ENCODE measurements at places on chromosomes 2 and 18.

- DNase-seq = no peak
Measured at GRCh38 chr18:79367989-79368388, 27.7 kb upstream of the NFATC1 start.

DNA sequence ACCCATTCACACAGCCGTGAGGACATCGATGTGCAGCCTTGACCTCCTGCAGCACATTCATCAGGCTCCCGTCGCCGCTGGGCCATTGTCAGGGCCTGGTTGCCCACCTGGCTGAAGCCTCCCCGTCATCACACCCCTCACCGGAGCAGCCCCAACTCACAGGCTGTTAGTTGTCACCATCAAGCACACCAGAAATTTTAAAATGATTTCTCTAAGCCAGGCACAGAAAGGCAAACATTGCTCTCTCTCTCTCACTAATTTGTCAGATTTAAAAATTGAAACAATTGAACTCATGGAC lies 167.1 kb downstream of the RTP5 start:
- no peak for DNase-seq

GRCh38 chr2:216909541-216910210 lies 49.8 kb upstream of the TNP1 start:
- DNase-seq = no peak

- DNase-seq = no peak
Measured at GRCh38 chr2:176997792-176998169, 214.8 kb upstream of the HNRNPA3 start.

GRCh38 chr2:46142546-46143428 lies 154.4 kb upstream of the EPAS1 start:
- DNase-seq = no peak

DNA sequence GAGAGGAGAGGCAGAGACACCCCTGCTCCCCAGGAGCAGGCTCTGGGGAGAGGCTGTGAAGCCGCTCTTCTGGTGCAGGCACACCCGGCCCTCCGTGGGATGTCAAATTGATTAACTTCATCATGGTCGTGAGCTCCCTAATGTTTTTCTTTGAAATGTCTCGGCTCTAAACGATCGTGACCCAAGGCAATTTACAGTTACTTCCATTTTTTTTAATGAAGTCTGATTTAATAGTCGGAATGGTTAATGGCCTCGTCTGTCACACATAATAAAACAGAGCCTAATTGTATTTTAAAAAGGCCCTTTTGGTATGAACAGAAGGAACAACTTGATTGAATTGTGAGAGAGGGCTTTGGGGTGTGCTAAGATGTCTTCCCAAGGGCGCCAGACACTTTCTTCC lies 130.2 kb downstream of the SMAD2 start:
- DNase-seq = no peak

- DNase-seq = no peak
Measured at GRCh38 chr18:45339810-45340550, 275.3 kb upstream of the SLC14A2 start.

DNA sequence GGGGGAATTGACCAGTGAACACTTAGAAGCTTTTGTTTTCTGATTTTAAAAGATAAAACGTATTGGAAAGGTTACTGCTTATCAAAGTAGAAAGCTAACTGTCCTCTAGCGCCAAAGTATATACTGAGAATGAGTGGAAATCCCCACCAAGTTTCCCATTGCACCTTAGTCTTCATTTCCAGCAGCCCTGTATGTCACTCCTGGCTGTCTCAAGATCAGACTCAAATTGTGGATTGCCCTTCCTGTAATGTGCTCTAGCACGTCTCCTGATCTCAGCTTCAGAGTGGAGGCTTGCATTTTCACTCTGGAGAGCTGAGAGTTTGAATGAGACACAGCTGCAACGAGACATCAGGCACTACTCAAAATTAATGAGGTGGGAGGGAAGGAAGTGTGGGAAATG lies 26.6 kb downstream of the MFF start:
- no peak for DNase-seq

- DNase-seq = no peak
Measured at GRCh38 chr18:74870950-74871349, 273.3 kb downstream of the ZNF407 start.

GRCh38 chr18:67896451-67896850 lies 379.9 kb upstream of the DSEL start:
- DNase-seq = no peak

GRCh38 chr2:149826471-149827125 lies 239.0 kb upstream of the MMADHC start:
- no peak for DNase-seq

DNA sequence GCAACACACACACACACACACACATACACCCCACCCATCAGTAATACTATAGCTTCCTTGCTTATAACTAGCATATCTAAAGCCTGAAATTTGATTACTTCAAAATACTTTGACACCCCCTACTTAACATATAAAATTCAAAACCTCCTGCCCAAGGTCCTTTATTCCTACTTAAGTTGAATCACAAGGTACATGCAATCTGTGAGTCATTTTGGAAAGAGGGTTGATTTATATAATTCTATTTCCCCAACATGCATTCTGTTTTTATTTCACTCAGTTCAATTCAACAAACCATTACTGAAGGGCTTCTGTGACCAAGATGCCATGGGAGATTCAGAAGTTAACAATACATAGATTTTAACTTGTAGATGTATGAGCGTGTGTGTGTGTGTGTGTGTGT lies 420.7 kb downstream of the METTL4 start:
- DNase-seq = no peak

DNA sequence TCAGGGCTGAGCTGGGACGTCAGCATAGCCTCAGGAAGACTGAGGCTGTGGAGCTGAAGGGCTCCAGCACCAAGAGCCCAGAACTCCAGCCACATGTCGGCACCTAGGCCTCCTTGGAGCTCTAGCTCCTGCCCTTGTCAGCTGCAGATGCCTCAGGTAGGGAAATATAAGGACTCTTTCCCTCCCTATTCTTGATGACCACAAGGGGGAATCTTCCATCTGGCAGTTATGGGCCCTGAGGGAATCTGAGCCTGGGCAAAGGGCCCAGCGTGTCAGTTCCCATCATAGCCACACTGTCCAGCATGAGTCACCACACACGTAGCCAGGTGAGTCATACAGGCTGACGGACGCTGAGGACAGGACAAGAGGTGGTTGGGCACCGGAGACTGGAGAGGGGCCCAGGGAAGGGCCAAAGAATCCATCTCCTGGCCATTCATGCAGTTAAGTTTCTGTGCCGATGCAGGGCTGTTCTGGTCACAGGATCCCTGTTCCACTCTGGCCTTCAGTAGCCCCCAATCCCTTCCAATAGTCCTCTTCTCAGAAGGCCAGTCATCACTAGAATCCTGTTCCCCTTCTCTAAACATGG lies 1.8 kb downstream of the MPV17 start:
- DNase-seq = no peak

DNA sequence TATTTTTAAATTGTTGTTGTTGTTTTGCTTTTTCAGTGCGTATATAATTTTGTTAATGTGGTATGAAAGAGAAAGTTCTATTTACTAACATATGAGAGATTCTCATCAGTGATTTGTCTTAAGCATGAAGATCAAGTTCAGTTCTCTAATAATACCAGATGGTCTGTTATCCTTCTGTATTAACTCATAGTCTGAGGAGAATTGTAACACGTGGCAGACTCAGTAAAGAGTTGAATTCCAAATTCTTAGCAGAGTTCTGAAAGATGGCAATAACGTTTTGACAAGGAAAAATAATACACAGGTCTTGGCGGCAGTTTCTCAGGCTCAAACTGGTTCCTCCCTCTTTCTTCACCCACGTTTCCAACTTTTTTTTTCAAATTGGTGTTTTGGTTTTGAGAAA lies 17.2 kb upstream of the COL3A1 start:
- DNase-seq = no peak

- no peak for DNase-seq
Measured at GRCh38 chr2:236665572-236666118, 96.0 kb downstream of the ACKR3 start.

- no peak for DNase-seq
Measured at GRCh38 chr18:2083691-2084090, 487.6 kb downstream of the METTL4 start.

- DNase-seq = no peak
Measured at GRCh38 chr18:59220784-59221765, 1.1 kb downstream of the GRP start.

DNA sequence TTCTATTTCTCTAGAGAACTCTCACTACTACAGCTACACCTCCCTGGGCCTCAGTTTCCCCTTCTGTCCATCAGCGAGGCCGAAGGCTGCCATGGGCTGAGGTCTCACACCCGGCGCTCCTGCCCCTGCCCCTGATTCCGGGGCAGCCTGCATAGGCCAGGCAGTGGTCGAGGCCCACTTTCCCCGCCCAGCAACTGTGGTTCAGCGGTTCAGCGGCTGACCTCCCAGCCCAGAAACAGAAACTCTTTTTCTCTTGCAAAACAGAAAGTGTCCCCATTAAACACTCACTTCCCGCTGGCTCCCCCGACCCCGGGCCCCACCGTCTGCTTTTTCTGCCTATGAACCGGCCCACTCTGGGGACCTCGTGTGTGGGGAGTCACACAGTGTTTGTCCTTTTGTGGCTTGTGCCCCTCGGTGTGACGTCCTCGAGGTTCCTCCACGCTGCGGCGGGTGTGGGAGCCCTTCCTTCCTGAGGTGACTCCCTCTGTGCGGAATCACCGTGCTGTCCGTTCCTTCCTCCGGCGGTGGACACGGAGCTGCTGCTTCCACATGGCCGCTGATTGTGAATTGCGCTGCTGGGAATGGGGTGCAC lies 16.0 kb downstream of the PDCD1 start:
- DNase-seq = peak; percentile 53

GRCh38 chr2:135821190-135821589 lies 15.8 kb downstream of the LCT start:
- no peak for DNase-seq

- DNase-seq = no peak
Measured at GRCh38 chr2:235660484-235661082, 166.7 kb downstream of the AGAP1 start.

GRCh38 chr18:79988451-79989194 lies at the start of gene TXNL4A:
Gene TXNL4A (minus strand): TSS chr18:79988563. CDS start chr18:79988392, 171 bp downstream.
- DNase-seq = peak; percentile 85

- no peak for DNase-seq
Measured at GRCh38 chr2:29880084-29880483, 41.3 kb downstream of the ALK start.

- no peak for DNase-seq
Measured at GRCh38 chr2:150812066-150812465, 324.6 kb upstream of the RND3 start.

- no peak for DNase-seq
Measured at GRCh38 chr2:224369028-224369632, 32.8 kb downstream of the FAM124B start.

- no peak for DNase-seq
Measured at GRCh38 chr18:13141209-13141608, 77.4 kb upstream of the LDLRAD4 start.

- DNase-seq = peak; percentile 27
Measured at GRCh38 chr2:109032229-109032820, 43.3 kb upstream of the EDAR start.

GRCh38 chr2:18578033-18578432 lies 11.3 kb downstream of the NT5C1B start:
- DNase-seq = no peak

- DNase-seq = no peak
Measured at GRCh38 chr2:174035981-174036742, 71.0 kb upstream of the SP3 start.

DNA sequence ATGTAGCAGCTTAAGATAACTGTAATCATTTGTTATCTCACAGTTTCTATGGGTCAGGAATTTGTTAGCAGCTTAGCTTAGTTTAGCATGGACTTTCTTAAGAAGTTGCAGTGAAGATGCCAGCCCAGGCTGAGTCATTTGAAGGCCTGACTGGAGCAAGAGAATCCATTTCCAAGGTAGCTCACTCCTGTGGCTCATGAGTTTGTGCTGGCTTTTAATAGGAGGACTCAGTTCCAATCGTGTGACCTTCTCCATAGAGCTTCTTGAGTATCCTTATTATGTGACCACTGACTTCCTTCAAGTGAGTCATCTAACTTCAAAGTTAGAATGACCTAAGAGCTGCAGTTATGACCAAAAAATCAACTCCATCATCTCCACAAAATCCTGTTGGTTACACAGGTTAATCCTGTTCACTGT lies 1.4 kb downstream of the GPATCH11 start:
- no peak for DNase-seq

GRCh38 chr2:28296243-28296642 lies 96.4 kb upstream of the FOSL2 start:
- DNase-seq = no peak

- DNase-seq = no peak
Measured at GRCh38 chr2:30641765-30642345, 165.4 kb downstream of the CAPN13 start.

GRCh38 chr2:16728351-16729136 lies 62.9 kb upstream of the CYRIA start:
- DNase-seq = no peak

GRCh38 chr2:29662861-29663260 lies 258.5 kb downstream of the ALK start:
- DNase-seq = no peak

- no peak for DNase-seq
Measured at GRCh38 chr2:56109994-56110393, 73.8 kb upstream of the CCDC85A start.
